ENCODE measurements at places on chromosomes 3 and 15. TPM values are rescaled to one million over a fixed set of nuclear protein-coding genes. Genes with fewer than 3 reads are reported as not detected.

HIGD2B gene
- not detected for total RNA-seq

DNA sequence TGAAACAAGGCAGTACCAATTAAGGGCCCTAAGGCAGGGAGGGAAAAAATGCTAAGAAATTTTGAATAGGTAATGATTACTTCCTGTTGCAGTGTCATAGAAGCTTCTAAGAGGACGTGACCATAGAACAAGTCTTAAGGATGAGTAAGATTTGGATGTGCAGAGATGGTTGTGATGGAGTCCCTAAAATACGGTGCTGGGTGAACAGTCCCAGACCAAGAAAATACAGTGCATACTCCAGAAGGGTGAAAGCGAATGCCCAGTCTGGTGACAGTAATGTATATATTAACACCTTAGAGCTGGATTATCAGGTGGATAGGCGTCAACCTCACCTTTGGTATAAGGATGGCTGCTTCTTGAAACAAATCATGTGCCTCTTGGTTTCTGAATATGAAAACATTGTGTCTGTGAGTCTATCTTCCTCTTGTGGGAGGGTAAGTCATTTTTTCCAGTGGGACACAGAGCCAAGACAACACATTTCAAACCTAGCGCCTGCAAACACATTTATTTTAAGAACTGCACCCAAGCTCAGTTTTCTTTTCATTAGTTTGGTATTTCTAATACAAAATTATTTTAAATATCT, 101.2 kb upstream of the TP63 start:
- no peak overlapping the region for H3K27ac ChIP-seq
- no peak overlapping the region for H3K4me3 ChIP-seq
- no peaks in the 10 kb centered on the region for H3K36me3 ChIP-seq
- no peak for DNase-seq
- no peaks in the 10 kb centered on the region for H3K27me3 ChIP-seq
- no peaks in the 10 kb centered on the region for H3K4me1 ChIP-seq

GRCh38 chr3:119559441-119559963, at the start of gene CD80:
TSS of gene CD80 (minus strand) at chr3:119559614. CDS start at chr3:119557728, 1,886 bp downstream.
- no peaks in the 10 kb centered on the region for H3K36me3 ChIP-seq
- peak; percentile 74 for DNase-seq
- H3K4me1 ChIP-seq = no peaks in the 10 kb centered on the region
- H3K27me3 ChIP-seq = no peaks in the 10 kb centered on the region

GRCh38 chr3:180295811-180296210, 259.1 kb upstream of the PEX5L start:
- no peaks in the 10 kb centered on the region for H3K27me3 ChIP-seq
- no peak overlapping the region for H3K4me3 ChIP-seq
- H3K36me3 ChIP-seq = no peaks in the 10 kb centered on the region
- no peak overlapping the region for H3K27ac ChIP-seq
- no peak for DNase-seq
- H3K4me1 ChIP-seq = no peaks in the 10 kb centered on the region

DNA sequence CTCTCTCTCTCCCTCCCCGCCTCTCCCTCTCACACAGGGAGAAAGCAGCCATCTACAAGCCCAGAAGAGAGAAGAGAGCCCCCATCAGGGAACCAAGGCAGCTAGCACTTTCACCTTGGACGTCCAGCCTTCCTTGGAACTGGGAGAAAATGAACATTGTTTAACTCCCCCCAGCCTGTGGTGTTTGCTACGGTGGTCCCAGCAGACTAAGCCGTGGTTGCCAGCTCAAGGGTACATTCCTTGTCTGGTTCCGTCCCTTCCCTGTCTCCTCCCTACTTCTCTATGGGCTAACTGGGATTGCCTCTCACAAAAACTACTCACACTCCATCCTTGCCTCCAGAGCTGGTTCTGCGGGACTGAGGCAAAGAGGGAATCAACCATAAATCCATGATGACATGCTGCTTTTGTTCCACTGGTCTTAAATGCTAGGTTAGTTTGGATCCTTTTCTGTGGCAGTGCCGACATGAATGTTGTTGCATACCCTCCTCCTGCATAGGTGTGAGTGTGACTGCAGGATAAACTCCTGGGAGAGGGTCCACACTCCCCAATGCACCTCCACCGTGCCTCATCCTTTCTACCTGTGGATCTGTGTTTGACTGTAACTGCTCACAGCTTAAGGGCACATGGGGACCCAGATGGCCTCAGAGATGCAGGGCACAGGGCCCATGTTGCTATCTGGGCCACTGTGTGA, 12.0 kb downstream of the C3orf22 start:
- H3K4me3 ChIP-seq = no peak overlapping the region
- H3K27me3 ChIP-seq = peaks cover 10% of the 10 kb centered on the region
- no peaks in the 10 kb centered on the region for H3K36me3 ChIP-seq
- H3K27ac ChIP-seq = no peak overlapping the region

DNA sequence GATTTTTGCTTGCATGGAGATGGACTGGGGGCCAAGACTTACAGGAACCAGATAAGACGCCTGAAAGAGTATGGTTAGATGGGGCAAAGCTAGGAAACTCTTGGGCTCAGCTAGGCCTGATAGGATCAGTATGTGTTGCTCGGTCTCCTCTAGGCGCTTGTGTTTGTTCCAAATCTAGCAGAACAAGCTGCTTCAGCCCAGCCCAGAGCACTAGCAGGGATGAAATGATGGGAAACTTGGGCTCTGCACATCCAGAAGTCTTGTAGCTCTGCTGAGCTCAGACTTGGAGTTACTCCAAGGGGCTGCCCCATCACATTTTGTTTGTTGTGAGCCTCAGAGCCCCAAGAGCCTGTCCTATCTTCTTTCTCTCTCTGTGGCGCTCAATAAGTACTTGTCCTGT, 34.7 kb downstream of the FOXL2 start:
- H3K4me1 ChIP-seq = no peaks in the 10 kb centered on the region
- H3K4me3 ChIP-seq = no peak overlapping the region
- no peaks in the 10 kb centered on the region for H3K36me3 ChIP-seq
- H3K27me3 ChIP-seq = no peaks in the 10 kb centered on the region
- H3K27ac ChIP-seq = no peak overlapping the region
- DNase-seq = no peak

DNA sequence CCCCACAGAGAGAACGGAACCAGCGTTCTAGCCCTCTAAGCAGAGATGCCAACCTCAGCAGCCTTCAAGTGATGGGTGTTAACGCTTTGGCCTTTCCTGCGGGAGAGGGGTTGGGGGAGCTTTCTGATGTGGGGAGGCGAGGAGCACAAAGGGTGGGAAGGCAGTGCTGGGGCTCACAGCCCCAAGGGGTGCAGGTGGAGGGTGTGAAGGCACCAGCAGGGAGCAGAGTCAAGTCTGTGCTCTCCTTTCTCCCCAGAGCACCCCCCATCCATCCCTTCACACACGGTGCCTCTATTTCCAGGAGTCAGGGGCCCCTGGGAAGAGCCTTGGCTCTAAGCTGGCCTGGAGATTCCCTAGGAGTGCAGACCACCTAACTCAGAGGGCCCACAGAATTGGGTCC, 4.1 kb downstream of the C15orf62 start:
- peaks cover 69% of the 10 kb centered on the region for H3K36me3 ChIP-seq
- no peak for DNase-seq
- no peak overlapping the region for H3K27ac ChIP-seq
- no peaks in the 10 kb centered on the region for H3K27me3 ChIP-seq

GRCh38 chr3:110576960-110577359, 494.7 kb upstream of the NECTIN3 start:
- no peak for DNase-seq
- no peaks in the 10 kb centered on the region for H3K36me3 ChIP-seq
- no peak overlapping the region for H3K4me3 ChIP-seq
- H3K4me1 ChIP-seq = no peaks in the 10 kb centered on the region
- no peak overlapping the region for H3K27ac ChIP-seq
- no peaks in the 10 kb centered on the region for H3K27me3 ChIP-seq

All from ascending aorta (tissue), 2 donors.